ENCODE measurements at places on chromosomes 6 and 20. TPM values are rescaled to one million over a fixed set of nuclear protein-coding genes. Genes with fewer than 3 reads are reported as not detected.
A peak's percentile ranks its signal among the peaks of the same experiment; 100 is the strongest.

- peak overlapping the region; percentile 94 for H3K27ac ChIP-seq
- DNase-seq: no peak
- H3K27me3 ChIP-seq: no peaks in the 10 kb centered on the region
- peaks cover 17% of the 10 kb centered on the region for H3K4me1 ChIP-seq
- peak overlapping the region; percentile 93 for H3K4me3 ChIP-seq
- H3K36me3 ChIP-seq: no peaks in the 10 kb centered on the region
Observed at GRCh38 chr20:49811825-49812506, 662 bp upstream of the SLC9A8 start.

DNA sequence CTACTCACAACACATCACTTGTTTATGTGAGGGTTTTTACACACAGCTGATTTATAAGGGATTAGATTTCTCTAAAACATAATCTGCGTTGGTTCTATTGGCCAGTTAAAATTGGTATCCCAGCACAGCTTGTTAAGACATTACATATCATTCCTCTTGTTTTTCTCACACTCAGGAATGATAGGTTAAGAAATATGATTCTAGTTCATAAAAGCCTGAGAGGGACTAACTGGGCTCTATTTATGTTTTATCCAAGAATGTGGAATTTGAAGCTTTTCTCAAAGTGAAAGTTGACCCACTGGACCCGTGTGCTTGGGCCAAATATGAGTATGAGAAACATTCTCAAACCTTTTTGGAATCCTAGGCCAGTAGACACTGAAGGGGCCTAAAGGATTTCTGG, 117.3 kb downstream of the TMEM170B start:
- peaks cover 9% of the 10 kb centered on the region for H3K27me3 ChIP-seq
- no peak for DNase-seq
- no peaks in the 10 kb centered on the region for H3K36me3 ChIP-seq
- peaks cover 48% of the 10 kb centered on the region for H3K4me1 ChIP-seq
- H3K27ac ChIP-seq: peak overlapping the region; percentile 3

DNA sequence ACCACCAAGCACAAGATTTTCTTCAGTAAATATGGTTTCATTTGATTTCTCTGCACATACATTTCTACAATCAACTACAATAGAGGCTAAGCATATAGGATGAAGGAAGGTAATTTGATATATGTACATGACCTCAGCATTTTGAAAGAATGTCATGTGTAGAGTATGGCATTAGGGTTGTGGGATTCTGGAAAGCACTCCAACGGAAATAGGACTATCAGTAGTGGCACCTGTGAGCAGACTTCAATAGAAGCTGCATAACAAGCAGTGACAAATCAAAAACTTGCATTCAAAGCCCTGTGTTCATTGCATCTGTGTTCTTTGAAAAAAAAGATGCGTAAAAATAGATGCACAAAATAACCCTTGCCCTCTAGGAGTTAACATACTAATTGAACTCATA, 57.5 kb upstream of the EYA4 start:
- H3K36me3 ChIP-seq: no peaks in the 10 kb centered on the region
- peaks cover 19% of the 10 kb centered on the region for H3K27me3 ChIP-seq
- peaks cover 17% of the 10 kb centered on the region for H3K4me1 ChIP-seq
- no peak overlapping the region for H3K27ac ChIP-seq

GRCh38 chr6:160130729-160131484, 9.3 kb downstream of the SLC22A1 start:
- no peaks in the 10 kb centered on the region for H3K27me3 ChIP-seq
- H3K4me1 ChIP-seq: no peaks in the 10 kb centered on the region
- no peak for DNase-seq
- H3K36me3 ChIP-seq: peaks cover 14% of the 10 kb centered on the region
- no peak overlapping the region for H3K4me3 ChIP-seq

GRCh38 chr20:17446171-17446570, 85.0 kb downstream of the BFSP1 start:
- no peaks in the 10 kb centered on the region for H3K36me3 ChIP-seq
- DNase-seq: no peak
- peaks cover 22% of the 10 kb centered on the region for H3K27me3 ChIP-seq
- peaks cover 7% of the 10 kb centered on the region for H3K4me1 ChIP-seq
- H3K27ac ChIP-seq: no peak overlapping the region

GRCh38 chr6:40988634-40989033, 50.4 kb downstream of the UNC5CL start:
- no peak overlapping the region for H3K27ac ChIP-seq
- peaks cover 22% of the 10 kb centered on the region for H3K4me1 ChIP-seq
- H3K4me3 ChIP-seq: no peak overlapping the region
- H3K27me3 ChIP-seq: peaks cover 9% of the 10 kb centered on the region
- H3K36me3 ChIP-seq: peaks cover 3% of the 10 kb centered on the region

DNA sequence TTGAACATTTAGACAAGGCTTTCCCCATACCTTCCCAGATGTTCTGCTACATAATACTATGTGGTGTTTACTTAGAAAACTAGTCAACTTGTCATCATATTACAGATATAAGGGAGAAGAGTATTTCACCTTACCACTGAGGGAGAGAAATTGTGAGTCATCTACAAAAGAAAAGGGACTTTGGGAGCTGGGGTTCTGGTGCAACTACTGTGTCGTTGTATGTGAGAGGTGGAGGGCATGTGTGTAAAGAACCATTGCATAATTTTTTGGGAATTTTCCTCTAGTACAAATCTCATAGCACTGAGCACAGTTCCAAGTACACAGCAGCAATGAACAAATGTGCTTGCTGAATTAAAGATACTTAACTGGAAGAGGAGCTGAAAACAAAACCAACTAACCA, 665.6 kb downstream of the DHX35 start:
- H3K27me3 ChIP-seq: peaks cover 22% of the 10 kb centered on the region
- H3K4me3 ChIP-seq: no peak overlapping the region
- no peak for DNase-seq
- H3K4me1 ChIP-seq: peaks cover 27% of the 10 kb centered on the region
- no peaks in the 10 kb centered on the region for H3K36me3 ChIP-seq

DNA sequence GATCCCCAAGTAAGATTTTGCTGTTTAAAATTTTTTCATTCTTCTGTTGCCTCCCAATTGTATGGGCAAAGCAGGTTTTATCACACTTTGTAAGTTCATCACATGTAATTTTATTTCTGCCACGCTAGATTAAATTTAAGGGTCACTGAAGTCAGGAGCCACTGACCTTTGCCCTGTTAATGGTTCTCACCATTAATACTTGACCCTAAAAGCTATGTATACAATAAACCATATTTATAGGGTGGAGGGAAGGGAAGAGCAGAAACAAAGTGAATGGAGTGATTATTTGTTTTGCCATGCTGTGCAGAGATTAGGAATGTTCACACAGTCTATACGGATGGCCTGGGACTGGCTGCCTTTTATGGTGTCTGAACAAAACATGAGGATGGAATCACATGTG, 186.7 kb downstream of the BMP2 start:
- no peak for DNase-seq
- H3K4me3 ChIP-seq: no peak overlapping the region
- H3K36me3 ChIP-seq: no peaks in the 10 kb centered on the region
- peaks cover 3% of the 10 kb centered on the region for H3K4me1 ChIP-seq

DNA sequence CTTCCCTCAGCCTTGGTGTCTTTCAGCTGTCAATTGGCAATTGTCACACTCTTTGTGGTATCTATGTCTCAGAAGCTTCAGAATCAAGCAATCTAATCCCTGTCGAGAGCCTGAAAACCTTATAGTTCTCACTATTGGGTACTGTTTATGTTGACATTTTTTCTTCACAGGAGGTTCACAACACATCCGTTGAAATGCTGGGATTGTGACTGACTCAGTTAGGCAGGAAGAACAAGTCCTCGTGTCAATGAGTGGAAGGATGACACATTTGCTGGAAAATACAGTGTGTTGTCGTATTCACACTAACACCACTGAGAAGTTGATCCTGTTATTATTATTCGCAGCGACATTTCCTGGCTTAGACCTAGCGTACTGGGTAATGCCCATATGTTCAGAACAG, 163.9 kb upstream of the CITED2 start:
- DNase-seq: no peak
- H3K27me3 ChIP-seq: no peaks in the 10 kb centered on the region
- no peak overlapping the region for H3K4me3 ChIP-seq

- H3K4me1 ChIP-seq: peaks cover 25% of the 10 kb centered on the region
- H3K4me3 ChIP-seq: peak overlapping the region; percentile 33
- DNase-seq: peak; percentile 47
- H3K27me3 ChIP-seq: no peaks in the 10 kb centered on the region
- no peaks in the 10 kb centered on the region for H3K36me3 ChIP-seq
- H3K27ac ChIP-seq: peak overlapping the region; percentile 40
Observed at GRCh38 chr20:1327827-1328679, 886 bp downstream of the SDCBP2 start.

DNA sequence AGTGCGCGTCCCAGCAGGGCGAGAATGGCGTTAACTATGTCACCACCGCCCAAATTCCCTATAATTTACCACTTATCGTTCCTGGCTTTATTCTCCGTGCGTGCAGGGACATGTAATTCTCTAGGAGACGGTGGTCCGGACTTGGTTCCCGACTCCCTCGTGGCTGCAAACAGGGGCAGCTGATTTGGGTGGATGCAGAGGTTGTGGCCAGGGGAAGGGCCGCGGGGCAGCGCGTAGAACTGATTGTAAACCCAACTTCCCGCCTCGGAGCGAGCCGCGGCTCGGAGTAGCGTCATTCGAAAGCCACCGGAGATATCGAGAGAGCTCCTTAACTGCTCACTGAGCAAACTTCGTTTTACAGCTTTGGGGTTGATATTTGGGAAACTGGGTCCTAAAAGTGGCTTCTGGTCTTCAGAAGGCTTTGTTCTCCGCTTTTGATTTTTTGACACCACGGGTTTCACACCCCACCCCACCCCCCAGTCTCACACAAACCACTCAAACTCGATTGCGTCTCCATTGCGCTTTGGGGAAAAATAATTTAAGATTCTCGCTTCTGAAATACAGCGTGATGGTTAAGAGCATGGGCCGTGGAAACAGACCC, 17.5 kb upstream of the ZSCAN9 start:
- H3K27ac ChIP-seq: peak overlapping the region; percentile 70
- no peaks in the 10 kb centered on the region for H3K36me3 ChIP-seq
- no peak for DNase-seq
- peaks cover 91% of the 10 kb centered on the region for H3K27me3 ChIP-seq

DNA sequence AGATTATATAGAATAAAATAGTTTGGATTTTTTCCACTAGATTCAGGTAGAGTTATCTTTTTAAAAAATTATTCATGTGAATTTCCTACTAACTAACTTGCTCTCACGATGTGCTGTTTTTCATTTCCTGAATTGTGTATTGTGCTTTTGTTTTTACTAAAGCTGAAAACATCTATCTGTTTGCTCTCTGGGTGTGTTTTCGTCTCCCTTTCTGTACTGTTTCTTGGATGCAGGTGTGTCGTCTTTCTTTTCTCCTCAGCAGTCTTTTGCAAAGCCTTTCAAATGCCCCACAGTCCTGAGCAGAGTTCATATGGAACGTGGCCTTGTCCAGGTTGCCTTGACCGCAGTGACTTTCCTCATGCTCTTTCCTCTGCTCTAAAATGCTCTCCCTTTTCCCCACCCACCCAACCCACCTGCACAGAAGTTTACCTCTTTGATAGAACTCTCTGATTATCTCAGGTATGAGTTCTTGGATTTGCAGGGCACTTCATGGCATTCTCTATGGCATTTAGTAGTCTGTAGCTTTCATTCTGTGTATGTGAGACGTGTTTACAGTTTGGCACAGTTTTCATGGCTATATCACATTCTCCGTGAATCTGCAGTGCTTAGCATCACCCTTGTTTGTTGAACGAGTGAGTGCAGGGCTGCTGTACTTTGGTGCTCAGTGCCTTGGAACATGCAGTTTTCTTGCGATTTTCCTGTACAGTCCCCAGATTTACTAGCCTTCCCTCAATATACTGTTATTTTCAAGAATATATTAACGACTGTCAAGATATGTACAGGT, 77.1 kb downstream of the FARS2 start:
- no peaks in the 10 kb centered on the region for H3K36me3 ChIP-seq
- H3K4me3 ChIP-seq: no peak overlapping the region
- DNase-seq: no peak
- H3K27ac ChIP-seq: no peak overlapping the region
- no peaks in the 10 kb centered on the region for H3K4me1 ChIP-seq

DNA sequence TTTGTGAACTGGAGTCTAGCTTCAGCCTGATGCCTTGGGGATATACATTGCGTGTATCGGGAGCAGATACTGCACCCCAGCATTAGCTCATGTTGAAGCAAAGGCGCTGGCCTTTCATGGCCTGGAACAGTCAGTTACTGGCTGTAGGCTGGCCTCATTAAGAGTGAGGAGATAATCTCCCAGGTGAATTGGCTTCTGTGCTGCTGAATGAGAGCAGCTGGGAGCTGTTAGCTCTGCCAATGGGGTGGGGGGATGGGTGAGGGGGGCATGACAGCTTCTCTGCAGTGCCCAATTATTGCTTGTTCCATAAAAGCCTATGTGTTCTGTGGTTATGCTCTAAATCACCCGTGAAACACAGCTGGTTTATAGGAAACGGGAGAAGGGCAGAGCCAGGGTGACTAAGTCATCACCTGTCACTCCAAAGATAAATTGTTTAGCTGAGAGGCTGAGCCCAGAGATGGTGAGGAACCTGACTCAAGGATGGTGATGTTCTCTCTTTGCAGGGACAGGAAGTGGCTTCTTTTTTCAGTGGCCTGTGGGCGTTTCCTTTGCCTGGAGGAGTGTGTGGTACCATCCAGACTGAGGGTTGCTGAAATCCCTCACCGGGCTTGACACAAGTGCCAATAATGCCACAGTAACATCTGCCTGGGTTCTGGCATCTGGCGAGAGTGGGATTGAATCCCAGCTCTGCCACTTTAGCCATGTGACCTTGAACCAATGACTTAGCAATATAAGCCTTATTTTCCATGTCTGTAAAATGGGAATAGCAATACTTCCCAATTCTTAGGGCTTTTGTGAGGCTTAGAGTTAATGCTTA, 170.8 kb downstream of the BCAS1 start:
- no peaks in the 10 kb centered on the region for H3K36me3 ChIP-seq
- H3K4me3 ChIP-seq: no peak overlapping the region
- peaks cover 35% of the 10 kb centered on the region for H3K4me1 ChIP-seq
- peak overlapping the region; percentile 61 for H3K27ac ChIP-seq
- no peaks in the 10 kb centered on the region for H3K27me3 ChIP-seq

- no peak overlapping the region for H3K4me3 ChIP-seq
- H3K4me1 ChIP-seq: peaks cover 22% of the 10 kb centered on the region
- H3K27ac ChIP-seq: peak overlapping the region; percentile 37
- DNase-seq: no peak
- H3K27me3 ChIP-seq: peaks cover 16% of the 10 kb centered on the region
Observed at GRCh38 chr6:11353921-11354389, 121.5 kb upstream of the NEDD9 start.

- no peak overlapping the region for H3K4me3 ChIP-seq
- H3K27me3 ChIP-seq: peaks cover 3% of the 10 kb centered on the region
- DNase-seq: no peak
- H3K36me3 ChIP-seq: peaks cover 8% of the 10 kb centered on the region
Observed at GRCh38 chr6:109695468-109695867, 4.4 kb downstream of the FIG4 start.

- H3K4me1 ChIP-seq: no peaks in the 10 kb centered on the region
- peaks cover 2% of the 10 kb centered on the region for H3K27me3 ChIP-seq
- H3K27ac ChIP-seq: no peak overlapping the region
- H3K36me3 ChIP-seq: no peaks in the 10 kb centered on the region
- DNase-seq: no peak
Observed at GRCh38 chr6:47716207-47716606, 17.8 kb downstream of the ADGRF4 start.

The GTSF1L gene
- not detected for total RNA-seq

The TMC2 gene
- not detected for total RNA-seq

The LY6G6D gene
- not detected for total RNA-seq

The OARD1 gene
- total RNA-seq: 30.7 TPM

The SLC35D3 gene
- total RNA-seq: 0.41 TPM
